ENCODE measurements at places on chromosomes 2 and 18.

DNA sequence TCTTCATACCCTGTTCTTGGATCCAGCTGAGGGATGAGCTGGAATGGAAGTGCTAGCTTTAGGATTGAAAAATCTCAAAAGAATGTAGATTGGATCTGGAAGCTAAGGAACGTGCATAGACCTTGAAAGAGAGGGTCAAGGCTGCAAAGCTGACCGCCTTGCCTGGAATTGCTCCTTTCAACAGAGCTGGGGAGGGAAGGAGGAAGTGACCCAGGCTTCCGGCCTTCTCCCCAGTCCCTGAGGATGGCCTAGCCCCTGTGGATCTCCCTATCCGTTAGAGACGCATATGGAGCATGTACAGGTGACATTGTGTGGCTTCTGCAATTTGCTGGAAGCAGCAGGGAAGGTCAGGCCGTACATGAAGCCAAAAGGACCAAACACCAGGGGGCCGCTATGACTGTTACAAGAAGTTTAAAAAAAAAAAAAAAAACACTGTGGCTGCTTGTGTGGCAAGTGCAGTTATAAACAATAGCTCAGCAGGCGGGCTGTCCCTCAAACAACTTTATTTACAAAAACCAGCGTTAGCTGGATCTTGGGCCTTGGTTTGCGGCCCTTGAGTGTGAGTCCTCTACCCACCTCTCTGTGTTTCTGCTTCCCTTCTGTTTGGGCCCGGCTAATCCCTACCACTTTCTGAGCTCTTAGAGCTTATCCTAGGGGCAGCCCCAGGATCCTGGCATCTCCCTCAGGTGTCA is 227.6 kb downstream of the SEPTIN10 start:
- DNase-seq, result no peak

GRCh38 chr2:29187926-29188325 is 72.7 kb downstream of the CLIP4 start:
- no peak for DNase-seq

DNA sequence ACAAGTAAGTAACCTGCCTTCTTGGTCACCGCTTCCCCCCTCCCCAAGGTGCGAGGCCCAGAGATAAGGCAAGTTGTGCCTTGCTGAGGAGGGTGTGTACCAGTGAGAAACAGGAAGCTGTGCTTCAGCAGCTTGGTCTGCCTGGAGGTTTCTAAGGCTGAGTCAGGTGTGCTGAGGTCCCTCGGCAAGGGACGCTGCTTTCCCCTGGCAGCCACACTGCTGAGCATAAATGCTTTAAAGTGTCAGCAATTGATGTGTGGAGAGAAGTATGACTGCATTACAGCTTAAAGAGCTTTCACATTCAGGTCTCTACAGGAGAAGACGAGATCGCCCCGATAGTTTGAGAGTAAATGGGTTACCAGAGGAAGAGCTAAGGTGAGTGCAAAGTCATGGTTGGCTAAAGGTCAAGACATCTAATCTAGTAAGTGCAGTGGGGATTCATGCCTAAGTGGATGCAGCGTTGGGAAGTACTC is 86.9 kb downstream of the LIMS1 start:
- peak; percentile 61 for DNase-seq

- DNase-seq, result no peak
Observed at GRCh38 chr2:8539743-8540551, 141.9 kb upstream of the ID2 start.

DNA sequence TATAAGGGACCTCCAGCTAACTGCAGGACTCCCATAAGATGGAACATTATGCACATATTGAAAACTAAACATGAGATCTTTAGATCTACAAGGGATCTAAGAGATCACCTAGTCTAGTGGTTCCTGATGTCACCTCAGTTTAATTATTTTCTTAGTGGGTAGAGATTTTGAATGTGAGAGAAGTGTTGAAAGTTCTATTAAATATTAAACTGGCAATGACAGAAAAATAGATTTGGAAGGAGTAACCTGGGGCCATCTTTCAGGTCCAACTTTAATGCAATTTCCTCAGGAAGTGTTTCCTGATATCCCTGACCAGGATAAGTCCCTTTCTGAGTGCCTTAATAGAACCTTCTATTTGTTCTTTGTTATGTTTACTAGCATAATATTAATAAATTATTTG is 29.1 kb upstream of the CPS1 start:
- no peak for DNase-seq

DNA sequence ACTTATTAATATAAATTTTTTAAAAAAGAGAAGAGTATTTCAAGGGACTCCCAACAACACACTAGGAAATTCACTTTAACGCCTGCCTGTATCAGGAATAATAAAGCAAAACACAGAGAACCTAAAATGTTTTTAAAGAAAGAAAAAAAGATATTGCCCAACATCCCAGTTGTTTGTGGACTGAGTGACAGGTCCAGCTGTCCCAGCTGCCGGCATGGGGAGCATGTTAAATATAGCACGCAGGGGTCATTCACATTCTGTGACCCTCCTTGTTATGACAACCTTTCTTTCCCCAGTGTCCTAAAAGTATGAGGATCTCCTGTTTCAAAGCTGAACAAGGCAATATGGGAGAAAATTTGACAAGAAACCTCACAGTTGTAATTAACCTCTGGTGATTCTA is 4.4 kb downstream of the KLHL41 start:
- no peak for DNase-seq

DNA sequence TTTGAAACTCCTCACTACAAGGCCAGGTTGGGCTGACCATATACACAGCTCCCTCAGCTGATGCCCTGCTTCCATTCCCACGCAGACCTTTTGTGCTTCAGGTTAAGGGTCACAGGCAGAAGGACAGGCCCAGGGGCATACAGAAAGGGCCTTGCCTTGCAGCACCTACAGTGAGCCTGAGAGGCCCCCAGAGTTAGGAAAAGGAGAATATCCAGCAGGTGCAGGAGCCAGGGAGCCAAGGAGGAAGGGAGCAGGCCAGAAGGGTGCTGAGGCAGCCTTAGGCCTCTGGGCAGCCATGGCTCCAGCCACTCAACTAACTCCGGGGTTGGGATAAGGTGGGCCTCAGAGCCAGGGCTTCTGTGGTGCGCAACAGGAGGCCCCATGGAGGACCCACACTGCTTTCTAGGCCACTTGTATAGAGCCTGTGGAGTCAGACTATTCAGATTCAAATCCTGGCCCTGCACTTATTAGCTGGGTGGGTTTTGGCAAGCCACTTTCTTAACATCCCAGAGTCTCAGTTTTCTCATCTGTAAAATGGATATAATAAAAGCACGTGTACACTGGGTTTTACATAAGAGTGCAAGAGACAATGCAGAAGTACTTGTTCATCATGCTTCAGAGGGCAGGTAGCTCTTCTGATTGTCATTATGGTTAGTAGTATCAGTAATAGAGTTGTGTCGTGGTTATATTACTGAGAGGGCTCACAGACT is 214.6 kb upstream of the HAAO start:
- DNase-seq, result no peak

GRCh38 chr2:128686497-128686859 is 367.8 kb upstream of the HS6ST1 start:
- no peak for DNase-seq

DNA sequence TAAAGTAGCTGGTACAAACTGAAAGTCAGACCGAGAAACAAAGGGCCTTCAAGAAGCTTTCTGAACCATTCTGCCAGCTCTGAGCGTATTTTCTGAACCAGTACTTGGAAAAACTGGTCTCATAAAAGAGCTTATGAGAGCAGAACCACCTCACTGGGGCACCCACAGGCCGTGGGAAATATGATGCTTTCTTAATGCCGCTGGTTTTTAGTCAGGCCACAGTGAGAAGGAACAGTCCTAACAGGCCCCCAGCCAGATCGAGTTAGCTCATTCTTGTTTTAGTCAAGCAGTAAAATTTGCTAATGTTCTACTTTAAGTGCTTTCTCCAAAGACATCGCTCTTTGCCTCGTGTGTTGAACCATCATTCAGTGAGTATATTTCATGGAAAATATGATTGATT is 12.7 kb upstream of the NOSTRIN start:
- no peak for DNase-seq

GRCh38 chr2:81979086-81979485 is 1674.5 kb upstream of the LRRTM1 start:
- no peak for DNase-seq

GRCh38 chr2:227456772-227457171 is 15.2 kb upstream of the AGFG1 start:
- no peak for DNase-seq

DNA sequence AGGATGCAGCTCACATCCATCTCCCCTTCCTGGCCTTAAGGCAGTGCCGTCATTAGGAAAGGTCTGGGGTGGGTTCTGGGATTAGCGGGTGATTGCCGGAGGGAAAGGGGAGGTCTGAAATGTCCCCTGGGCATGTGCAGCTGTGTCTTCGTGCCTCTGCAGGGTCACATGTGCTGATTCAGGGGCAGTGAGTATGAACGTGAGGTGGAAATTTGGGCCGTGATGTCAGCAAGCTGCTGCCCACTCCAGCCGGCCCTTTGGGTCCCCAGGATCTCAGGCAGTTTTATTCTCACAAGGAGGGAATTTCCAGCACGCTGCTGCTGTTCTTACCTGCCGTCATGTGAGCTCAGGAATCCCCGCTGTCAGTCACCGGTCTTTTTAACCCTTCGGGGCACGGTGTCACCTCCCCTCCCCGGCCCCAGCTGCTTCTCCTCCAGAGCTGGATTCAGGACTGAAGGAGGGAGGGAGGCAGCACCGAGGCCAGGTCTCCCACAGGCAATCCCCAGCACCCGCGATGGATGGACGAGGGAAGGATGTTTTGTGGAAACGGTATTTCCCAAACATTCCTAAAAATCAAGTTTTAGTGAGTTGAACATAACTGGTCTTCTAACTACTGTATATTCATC is 23.5 kb downstream of the GPR35 start:
- no peak for DNase-seq

DNA sequence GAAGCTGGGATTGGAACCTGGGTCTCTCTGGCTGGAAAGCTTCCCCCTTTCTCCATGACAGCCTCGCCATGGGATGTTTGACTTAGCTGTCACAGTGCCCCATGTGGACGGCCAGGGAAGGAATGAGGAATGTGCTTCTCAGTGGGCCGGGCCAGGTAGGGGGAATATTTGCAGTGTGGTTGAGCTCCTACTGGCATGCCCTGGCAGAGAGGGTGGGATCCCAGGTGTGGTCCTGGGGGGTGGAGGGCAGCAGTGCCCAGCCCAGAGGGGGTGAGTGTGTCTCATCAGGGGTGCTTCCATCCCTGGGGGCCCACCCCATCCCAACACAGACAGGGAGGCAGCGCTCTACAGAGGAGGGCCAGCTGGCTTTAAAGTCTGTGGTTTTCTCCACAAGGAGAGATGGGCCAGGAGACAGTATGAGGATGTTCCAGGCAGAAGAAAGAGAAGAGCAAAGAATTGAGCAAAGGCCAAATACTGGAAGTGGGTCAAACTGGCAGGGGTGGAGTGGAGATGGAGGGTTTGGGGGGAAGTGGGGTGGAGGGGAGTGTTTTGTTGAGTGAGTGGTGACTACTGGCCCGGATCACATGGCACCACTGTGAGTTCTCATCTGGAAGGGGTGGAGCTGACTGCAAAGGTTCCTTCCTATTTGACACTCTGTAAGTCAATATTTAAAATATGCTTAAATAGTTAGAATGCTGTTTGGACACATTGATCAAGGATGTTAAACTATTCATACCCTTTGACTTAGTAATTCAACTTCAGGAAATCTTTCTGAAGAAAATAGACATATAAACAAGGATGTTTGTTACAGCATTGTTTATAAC is 94.0 kb downstream of the MYCN start:
- no peak for DNase-seq

GRCh38 chr2:47264143-47264542 is 109.0 kb upstream of the STPG4 start:
- no peak for DNase-seq

- DNase-seq, result no peak
Observed at GRCh38 chr18:54358495-54359040, 862 bp downstream of the C18orf54 start.

DNA sequence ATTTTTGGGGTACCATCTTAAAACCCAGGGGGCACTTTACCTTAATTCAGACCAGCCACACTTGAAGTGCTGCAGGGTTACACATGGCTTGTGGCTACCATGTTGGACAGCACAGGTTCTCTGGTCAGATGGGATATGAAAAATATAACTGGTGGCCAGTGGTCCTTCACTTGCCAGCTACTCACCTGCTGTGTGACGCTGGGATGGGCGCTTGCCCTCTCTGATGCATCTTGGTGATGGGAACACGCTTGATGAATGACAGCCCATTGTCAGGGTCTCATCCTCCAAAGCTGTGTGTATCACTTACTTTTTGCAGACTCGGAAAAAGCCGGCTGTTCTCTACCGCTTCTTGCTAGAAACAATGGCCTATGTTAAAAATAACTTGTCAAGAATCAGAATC is 22.5 kb downstream of the HJURP start:
- DNase-seq, result no peak

DNA sequence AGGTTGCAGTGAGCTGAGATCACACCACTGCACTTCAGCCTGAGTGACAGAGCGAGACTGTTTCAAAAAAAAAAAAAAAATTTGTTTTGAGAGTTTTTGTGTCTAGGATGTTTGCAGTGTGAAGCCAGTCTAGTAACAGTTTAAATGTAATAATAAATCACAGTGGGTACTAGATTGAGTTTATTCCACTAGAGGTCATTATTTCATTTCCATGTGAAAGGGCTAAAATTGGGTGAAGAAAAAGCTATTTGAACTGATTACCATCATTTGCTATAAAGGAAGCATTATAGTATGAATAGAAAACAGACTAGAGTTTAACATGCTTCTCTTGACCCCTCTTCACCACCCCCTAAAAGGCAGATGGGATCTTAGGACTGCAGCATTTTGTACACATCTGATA is 20.3 kb downstream of the SNRPD1 start:
- DNase-seq, result no peak

GRCh38 chr18:2655954-2656236 is 369 bp downstream of the SMCHD1 start:
- DNase-seq, result no peak

- DNase-seq, result no peak
Observed at GRCh38 chr2:237194081-237194480, 108.4 kb downstream of the COPS8 start.

DNA sequence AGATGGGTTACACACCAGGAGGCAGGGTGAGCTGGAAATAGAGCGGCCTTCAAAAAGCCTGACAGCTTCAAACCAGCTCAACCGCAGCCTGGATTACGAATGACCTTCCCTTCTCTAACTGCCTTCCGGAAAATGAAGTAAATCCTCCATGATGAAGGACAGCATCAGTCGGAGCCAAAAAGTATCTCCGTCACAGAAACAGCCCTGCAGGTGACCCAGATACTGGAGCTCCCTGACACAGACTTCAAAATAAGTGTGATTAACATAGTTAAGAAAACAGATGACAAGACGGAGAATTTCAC is 10.3 kb upstream of the CIB4 start:
- no peak for DNase-seq

- no peak for DNase-seq
Observed at GRCh38 chr2:6630209-6630608, 235.5 kb downstream of the CMPK2 start.

GRCh38 chr2:113202305-113203216 is 28.8 kb downstream of the PSD4 start:
- DNase-seq, result no peak

DNA sequence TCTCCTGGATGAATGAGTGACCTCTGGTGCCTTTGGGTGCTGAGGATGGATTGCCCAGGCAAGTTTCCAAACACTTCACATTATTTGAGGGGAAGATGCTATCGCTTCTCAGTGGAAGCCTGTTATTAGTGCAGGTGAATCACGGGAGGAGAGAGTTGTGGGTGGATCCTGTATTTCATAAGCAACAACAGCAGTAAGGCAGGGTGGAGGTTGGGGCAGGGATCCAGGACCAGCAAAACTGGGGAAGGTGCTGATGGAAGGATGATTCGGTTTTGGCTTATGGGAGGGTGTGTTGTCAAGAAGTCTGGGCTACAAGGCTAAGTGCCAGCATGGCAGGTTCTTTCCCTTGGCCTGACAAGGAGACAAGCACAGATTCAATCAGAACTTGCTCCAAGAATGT is 37.7 kb upstream of the SETBP1 start:
- no peak for DNase-seq

GRCh38 chr2:62452701-62453454 is 53.1 kb downstream of the TMEM17 start:
- no peak for DNase-seq
